Dermis blood vessel endothelial cell (primary cell): ENCODE measurements at places on chromosomes 12 and 14.
A peak's percentile ranks its signal among the peaks of the same experiment; 100 is the strongest.

- no peak for DNase-seq
Measured at GRCh38 chr12:1807087-1807860, 13.1 kb upstream of the LRTM2 start.

GRCh38 chr14:64762044-64763034 lies 58.1 kb downstream of the PLEKHG3 start:
- peak; percentile 71 for DNase-seq

DNA sequence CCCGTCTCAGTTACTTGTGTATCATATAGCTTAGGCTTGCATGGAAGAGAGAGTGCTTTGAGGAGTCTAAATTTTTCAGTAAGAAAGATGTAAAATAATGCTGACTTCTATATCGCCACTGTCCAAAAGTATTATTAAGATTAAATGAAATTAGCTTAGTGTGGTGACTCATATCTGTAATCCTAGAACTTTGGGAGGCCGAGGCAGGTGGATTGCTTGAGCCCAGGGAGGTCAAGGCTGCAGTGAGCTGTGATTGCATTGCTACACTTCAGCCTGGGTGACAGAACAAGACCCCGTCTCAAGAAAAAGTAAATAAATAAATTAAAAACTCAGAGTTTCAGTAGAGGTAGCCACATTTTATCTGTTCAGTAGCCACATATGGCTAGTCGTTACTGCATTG lies 23.3 kb downstream of the PAPOLA start:
- no peak for DNase-seq

DNA sequence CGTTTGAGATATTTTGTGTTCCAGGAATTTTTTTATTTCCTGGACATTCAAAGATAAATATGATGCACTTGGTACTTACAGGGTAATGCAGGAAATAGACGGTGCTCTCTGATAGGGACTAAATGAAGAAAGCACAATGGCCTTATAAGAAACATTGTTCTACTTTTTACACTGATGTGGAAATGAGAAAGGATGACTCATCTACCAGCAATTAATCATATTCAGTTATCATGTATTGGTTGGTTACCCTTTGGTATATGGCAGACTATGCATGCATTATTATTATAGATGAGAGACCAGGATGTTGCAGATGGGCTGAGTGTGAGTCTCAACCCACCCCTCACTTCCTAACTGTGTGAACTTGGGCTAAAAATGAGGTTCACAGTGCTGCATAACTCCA lies 222.2 kb downstream of the FLRT2 start:
- DNase-seq, result no peak

GRCh38 chr14:89178800-89179535 lies 238.1 kb downstream of the FOXN3 start:
- no peak for DNase-seq

GRCh38 chr14:56400109-56400825 lies 179.3 kb upstream of the TMEM260 start:
- DNase-seq, result peak; percentile 29

DNA sequence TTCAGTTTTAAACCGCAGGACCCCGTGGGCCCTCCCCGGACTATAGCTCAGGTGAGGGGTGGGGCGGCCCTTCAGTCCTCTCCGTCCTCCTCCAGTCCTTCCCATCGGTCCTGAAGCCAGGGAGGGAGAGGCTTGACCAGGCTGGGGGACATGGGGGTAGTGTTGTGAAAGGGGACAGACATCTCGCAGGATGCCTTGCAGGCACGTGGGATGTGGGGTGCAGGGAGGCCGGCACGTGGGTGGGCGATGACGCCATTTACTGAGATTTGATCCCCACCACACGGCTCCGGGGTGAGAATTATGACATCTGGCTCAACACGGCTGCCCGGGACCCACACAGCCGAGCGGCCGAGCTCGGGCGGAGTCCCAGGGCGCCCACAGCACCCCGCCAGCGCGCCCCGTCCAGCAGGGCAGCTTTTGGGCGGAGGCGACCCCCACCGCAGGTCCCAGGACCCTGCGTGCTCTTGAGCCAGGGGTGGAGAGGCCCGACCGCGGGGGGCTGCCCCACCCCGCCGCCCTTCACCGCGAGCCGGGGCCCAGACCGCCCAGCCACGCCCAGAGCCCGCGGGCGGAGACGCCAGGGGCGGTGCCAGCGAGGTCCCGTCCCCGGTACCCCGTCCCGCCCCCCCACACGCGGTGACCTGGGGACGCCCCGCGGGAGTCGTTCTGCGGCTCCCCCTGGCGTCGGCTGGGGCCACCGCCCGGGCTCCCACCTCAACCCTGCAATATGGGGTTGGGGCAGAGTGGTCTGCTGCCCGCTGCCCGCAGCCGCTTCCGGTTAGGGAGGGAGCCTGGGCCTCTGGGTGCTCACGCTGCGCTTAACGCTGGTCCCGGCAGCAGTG lies 3.3 kb upstream of the EXOC3L4 start:
- peak; percentile 43 for DNase-seq

DNA sequence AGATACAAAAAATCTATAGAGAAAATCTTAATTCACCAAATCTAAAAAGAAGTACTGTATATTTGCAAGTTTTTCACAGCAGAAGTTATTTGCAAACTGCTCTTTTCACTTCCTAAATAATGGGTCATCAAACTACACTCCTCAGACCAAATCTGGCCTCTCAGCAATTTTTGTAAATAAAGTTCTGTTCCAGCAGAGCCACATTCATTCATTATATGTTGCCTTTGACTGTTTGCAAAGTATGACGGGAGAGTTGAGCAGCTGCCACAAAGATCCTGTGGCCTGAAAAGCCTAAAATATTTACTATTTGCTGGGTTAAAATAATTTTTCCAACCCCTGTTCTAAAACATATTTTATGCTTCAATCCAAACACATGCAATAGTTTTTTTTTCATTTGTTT lies 1222.3 kb upstream of the SEL1L start:
- DNase-seq, result no peak

DNA sequence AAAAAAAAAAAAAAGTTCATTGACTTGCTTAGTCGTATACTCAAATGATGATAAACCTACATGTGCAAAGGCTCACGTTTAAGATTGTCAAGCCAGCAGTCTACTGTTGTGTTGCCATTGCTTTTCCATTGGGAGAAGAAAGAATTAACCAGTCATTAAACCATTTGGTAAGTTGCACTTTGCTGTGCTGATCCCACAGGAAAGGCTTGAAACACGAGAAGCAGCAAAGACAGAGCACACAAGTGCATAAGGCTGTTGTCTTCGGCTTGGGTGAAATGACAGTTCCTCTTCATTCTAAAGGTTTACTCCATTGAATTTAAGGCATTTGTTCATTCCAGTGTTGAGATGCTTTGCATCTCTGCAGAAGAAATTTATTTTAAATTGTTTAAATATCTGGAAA lies 50.1 kb downstream of the ZC3H14 start:
- peak; percentile 16 for DNase-seq

- DNase-seq, result peak; percentile 40
Measured at GRCh38 chr12:93001407-93001806, 72.3 kb upstream of the EEA1 start.

DNA sequence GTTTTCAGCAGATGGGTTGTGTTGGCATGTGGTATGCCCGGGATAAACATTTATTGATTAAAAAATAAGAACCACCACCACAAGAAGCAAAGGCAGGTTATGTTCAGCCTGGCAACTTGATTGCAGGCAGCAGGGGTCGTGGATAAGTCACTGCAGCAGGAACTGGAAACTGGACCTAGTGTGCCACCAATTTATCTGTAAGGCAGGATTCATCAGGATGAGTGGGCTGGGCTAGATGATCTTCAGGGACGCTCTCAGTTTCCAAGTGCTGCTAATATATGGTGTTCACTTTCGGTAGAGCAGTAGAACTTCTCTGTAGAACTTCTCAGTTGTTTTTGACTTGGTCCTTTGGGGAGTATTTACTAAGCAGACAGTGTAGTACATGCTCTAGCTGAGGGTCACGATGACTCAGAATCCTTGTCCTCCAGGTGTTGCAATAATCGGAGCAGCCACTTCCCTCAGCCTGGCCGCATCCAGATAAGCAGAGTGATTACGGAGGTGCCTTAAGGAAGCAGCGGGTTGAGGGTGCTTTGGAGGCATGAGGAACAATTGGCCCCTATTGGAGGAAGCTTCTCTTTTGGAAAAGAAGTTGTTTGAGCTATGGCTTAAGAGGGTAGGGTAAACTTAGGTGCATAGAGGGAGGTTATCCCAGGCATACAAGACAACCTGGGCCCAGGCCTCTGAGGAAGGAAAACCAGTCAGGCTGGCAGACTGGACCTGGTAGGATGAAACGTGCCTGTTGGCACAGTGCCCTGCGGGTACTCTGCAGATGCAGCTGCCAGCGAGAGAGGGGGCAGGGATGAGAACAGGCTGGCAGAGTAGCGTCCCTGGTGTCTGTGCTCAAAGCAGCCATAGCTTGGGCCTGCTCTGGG lies 104.0 kb downstream of the GPR135 start:
- DNase-seq, result peak; percentile 81

DNA sequence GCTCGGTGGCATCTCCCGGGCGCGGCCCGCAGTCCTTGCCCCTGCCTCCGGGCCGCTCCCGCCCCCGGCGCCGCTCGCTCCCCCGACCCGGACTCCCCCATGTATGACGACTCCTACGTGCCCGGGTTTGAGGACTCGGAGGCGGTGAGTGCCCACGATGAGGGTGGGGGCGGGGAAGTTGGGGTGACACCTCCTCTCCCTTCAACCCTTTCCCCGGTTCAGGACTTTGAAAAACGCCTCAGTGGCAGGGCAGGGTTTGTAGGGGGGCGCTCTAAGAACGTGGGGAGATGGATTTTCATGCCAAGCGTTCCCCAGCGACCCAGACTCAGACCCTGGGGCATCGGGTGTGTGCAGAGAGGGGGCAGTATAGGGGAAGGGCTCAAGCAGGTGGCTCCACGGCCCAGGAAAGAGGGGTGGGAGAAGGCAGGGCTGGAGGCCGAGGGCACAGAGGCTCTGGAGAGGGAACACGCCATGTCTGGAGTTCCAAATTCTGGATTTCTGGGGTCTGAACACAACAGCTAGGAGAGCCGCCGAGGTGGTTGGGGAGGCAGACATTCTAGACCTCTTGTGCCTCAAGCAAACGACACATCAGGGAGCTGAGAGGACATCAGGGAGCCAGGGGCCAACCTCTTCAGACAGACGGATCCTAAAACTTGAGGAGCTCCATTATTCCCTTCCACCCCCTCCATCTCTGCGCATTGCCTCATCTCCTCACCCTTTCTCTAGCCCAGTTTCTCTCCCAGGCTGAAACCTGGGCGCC lies 715 bp downstream of the CACNB3 start:
- peak; percentile 62 for DNase-seq

GRCh38 chr14:100134586-100134985 lies 24.9 kb downstream of the DEGS2 start:
- DNase-seq, result no peak

DNA sequence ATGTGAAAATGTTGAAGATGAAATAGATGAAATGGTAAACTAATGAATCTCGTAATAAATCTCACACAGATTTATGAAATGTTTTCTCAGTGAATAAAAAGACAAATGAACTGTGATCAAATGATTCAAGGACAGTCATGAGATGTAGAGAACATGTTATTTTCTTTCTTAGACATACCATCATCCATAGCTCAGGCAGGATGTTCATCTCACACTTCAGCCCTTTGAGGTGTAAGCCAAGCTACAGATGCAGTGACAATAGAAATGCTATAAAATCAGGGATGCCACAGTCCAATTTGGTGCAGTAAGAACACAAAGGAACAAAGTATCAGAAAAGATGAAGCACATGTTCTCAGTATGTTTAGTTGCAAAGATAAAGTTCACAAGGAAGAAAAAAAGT lies 242.7 kb upstream of the KRR1 start:
- DNase-seq, result no peak

DNA sequence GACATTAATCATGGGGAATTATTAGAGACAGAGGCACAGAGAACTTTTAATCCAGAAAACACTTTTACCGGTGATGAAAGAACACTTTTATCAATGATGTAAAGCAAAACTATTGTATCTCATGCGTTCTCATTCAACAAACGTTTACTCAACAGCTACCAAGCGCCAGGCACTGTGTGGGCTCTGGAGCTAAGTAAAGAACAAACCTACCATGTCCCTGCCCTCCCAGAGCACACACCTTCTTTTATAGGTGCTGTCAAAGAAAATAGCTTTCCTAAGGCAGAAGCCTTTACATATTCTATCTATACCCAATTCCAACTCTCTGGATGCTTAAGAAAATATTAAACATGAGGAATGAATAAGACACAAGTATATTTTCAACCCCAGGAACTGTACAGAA lies 91.1 kb downstream of the FOXN3 start:
- DNase-seq, result no peak

DNA sequence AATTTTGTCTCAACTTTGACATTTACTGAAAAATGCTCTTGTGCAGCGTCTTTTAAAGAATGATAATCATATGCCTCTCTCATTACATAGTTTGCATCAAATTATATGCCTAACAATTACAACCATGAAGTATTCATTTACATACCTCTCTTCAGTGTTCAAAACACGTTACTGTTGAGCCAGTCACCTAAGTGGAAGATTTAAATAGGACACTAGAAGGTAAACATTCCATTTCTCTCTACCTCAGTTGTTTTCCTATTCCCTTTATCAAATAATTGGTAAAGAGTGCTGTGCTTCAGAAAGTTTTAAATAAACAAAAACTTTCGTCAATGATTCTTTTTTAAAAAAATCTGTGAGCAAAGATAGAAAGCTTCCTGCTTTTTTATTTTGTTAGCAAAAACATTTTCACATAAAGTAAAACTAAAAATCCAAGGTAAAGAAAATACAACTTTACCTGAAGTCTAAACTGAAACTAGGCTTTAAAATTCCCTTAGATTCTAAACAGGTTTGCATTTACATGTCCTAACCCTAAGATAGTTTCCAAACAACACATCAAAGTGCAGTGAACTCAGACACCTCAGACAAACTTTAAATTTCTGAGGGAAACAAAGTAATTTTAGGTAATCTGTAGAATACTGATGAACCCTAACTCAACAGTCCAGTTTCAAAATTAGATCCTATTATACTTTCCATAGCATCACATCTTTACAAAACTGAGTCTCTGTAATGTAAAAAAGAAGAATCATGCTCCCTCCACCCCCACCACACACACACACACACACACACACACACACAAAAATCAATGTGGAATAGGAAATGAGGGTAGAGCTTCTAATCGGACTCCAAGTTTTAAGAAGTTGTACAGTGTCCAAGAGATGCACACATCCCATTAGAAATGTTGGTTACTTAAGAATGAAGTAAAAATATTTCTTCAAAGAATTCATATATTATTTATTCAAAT lies 46.2 kb downstream of the PAWR start:
- no peak for DNase-seq

GRCh38 chr12:126204326-126204725 lies 1139.1 kb downstream of the AACS start:
- DNase-seq, result no peak

DNA sequence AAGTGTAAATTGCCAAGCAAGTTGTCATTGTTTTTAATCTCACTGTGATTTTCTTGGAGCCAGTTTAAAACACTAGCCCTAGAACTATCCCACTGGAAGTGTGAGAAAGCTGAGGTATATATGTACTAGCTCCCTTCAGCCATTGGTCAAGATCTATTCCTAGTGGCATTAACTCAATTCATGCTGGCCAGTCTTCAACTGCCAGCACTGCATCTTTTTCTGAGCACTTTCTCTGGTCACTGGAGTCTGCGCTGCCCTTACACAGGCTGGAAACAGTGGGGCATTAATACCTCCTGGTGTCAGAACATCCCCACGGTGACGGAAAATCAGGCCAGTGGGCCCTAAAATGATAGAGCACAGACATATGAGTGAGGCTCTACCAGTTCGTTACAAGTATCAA lies 4.0 kb upstream of the NOVA1 start:
- DNase-seq, result no peak
